Osteoblast (primary cell): ENCODE measurements at places on chromosomes 2 and 18. TPM values are rescaled to one million over a fixed set of nuclear protein-coding genes. Genes with fewer than 3 reads are reported as not detected.

DNA sequence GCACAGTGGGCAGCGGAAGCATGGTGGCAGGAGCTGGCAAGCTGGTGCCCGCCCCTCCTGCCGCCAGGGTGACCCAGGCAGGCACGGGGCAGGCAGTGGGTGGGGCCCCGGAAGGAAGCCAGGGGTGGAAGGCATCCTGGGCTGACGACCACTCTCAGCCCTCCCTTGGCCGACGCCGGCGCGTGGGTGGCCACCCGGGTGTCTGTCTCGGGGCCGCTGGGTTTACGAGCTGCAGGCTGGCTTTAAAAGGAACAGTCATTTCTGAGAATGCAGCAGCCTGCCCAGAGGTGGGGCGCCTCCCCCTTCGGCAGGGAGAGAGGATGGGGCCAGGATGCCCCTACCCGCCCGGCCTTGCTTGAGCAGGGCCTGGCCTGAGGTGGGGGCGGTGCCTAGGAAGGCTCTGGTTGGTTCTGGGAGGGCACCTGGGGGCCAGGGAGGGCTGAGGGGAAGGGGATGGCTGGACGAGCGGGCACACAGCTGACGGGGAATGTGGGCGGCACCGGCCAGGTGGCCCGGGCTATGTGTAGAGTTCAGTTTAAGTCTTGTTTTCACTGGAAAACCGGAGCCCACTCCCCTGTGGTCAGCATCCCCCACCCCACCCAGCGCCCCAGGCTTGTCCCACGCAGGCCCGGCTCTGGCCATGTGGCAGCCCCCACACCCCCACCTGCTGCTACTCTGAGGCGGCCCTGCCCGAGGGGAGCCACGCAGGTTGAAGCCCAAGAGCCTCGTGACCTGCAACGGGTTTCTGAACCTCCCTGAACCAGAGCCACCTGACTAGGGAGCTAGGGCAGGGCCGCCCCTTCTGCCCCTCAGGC is 6.3 kb downstream of the BOK start:
- peak; percentile 82 for DNase-seq

DNA sequence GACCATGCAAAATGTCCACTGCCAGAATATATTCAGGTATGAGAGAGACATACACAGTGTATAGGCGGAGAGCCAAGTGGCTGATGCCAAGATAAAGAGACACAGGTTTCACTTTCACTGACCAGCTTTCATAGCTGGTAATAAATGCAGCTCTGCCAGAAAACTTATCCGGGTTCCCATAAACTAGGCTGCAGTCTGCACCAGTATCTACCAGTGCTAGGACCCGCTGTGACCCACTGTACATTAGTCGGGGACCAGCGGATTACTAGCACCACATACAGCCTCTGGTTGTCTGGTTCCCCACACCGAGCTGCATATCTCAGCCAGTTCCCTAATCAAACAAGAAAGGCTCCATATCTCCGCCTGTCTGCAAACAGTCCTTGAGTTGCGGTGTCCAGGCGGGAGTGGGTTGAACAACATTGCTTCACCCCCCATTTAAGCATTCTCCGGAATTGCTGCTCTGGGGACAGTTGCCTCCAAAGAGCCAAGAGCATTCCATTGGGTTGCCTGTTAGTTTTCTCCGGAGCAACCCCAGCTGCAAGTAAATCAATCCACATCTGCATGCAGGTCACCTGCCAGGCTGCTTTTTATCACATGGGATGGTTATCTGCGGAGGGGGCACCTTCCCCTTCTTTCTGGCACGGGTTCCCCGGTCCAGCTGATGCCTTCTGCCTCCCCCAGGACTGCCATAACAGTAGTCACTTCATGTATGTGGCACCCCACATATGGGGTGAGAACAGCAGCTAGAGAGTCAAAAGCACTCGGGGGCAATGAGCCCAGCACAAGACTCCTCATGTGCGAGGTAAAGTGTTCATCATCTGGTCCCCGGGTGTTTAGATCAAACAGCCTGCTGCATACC is 18.0 kb upstream of the KLHL23 start:
- no peak for DNase-seq

CERKL gene
- total RNA-seq: under 0.01 TPM in 1 of 2 replicates, not detected in the other

DNA sequence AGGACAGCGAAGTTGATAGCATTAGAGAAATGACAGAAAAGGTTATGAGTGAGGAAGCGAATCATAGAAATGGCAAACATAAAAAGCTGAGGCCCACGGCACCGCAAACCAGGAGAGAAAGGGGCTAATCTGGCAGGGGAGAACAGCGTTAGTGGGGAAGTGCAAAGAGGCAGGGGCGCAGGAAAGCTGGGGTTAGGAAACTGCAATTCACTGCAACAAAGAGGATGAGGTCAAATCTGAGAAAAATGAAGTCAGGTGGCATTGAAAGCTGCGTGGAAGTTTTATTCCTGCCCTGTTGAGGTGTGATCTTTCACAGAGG is 653 bp upstream of the ABI2 start:
- peak; percentile 67 for DNase-seq

- DNase-seq: no peak
These were observed 205.1 kb downstream of the RND3 start for GRCh38 chr2:150282357-150282756.

GRCh38 chr2:162711832-162712540 is 126.6 kb downstream of the KCNH7 start:
- DNase-seq: no peak

DNA sequence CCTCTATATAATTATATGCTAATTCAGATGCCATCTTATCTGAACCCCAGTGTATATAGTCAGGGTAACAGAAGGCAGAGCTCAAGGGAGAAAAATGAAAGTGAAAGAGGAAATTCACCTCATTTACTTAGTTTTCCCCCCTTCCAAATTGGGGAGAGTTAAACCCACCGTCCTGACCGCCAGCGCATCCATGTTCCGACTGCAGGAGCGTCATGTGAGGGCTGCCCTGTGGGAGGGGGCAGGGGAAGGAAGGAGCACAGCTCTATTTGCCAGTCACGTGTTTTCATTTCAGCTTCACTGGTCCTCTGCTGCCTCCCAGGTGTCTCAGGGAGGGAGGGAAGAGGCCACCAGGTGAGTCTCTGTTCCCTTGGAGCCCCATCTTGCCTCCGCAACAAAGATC is 13.2 kb downstream of the CNNM4 start:
- no peak for DNase-seq

DNA sequence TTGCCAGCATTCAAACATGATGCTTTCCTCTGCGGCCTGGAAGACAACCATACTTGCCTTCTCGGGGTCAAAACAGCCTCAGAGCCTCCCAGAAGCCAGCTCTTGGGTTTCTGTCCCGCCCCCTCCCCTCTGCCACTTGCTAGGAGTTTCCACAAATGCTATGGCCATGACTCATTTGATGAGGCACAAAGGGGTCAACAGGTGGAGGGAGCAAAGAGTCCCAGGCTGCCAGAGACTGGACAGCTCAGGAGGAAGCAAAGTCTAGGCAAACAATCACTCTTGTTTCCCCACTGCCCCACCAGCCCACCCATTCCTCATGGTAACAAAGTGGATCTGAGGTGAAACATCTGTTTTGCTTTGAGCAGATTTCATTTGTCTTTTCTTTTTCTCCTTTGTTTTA is 551.1 kb downstream of the TNS1 start:
- no peak for DNase-seq

- no peak for DNase-seq
These were observed 246.3 kb upstream of the SIX2 start for GRCh38 chr2:45255563-45255962.

DNA sequence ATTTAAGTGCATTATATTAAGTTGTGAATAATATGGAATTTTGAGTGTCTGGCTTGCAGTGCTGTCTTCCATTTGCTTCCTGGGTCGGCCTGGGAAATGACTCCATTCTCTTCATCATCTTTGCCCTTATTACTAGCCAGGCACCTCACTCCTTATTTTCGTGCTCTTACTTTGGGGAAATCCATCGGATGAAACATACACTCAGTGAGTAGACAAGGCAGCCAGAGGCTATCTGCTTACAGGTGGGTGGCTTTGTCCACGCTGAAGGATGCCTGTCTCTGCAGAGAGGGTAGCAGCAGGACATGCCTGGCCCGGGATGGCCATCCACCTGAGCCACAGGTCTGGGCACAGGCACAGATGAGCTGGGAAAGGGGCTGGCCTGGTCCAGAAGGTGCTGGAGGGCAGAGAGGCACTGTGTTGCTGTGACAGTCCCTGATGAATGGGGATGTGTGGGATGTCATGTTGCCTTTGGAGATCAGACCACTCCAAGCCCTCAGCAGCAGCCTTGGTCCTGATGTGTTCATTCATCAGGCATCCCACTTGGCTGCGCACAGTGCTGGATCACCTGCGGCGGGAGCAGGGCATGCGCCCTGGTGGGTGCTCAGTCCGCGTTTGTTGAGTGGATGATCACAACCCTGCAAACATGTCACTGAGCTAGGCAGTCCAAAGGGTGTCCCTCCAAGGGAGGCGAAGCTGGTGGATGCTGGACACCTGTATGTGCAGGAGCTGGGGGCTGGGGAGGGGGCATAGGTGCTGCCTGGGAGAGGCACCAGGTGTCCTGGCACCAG is 236.0 kb downstream of the LDLRAD4 start:
- DNase-seq: peak; percentile 73

GRCh38 chr18:3605954-3606443 is 156.0 kb downstream of the TGIF1 start:
- no peak for DNase-seq

DNA sequence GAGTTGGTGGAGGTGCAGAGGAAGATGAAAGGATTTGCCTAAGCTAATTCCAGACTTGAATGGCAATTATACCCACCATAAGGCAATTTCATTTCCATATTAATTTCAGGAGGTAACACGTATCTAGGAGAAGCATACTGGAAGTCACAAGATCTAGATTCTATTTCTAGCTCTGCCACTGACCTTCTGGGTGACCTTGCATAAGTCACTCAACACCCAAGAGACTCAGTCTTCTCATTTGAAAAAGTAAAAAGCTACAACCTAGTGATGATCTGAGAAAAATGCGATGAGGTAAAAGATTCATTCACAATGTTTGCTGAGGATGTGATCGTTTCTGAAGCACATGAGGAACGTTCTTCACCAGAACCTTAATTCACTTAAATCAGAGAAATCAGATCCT is 55.9 kb downstream of the GRB14 start:
- no peak for DNase-seq

DNA sequence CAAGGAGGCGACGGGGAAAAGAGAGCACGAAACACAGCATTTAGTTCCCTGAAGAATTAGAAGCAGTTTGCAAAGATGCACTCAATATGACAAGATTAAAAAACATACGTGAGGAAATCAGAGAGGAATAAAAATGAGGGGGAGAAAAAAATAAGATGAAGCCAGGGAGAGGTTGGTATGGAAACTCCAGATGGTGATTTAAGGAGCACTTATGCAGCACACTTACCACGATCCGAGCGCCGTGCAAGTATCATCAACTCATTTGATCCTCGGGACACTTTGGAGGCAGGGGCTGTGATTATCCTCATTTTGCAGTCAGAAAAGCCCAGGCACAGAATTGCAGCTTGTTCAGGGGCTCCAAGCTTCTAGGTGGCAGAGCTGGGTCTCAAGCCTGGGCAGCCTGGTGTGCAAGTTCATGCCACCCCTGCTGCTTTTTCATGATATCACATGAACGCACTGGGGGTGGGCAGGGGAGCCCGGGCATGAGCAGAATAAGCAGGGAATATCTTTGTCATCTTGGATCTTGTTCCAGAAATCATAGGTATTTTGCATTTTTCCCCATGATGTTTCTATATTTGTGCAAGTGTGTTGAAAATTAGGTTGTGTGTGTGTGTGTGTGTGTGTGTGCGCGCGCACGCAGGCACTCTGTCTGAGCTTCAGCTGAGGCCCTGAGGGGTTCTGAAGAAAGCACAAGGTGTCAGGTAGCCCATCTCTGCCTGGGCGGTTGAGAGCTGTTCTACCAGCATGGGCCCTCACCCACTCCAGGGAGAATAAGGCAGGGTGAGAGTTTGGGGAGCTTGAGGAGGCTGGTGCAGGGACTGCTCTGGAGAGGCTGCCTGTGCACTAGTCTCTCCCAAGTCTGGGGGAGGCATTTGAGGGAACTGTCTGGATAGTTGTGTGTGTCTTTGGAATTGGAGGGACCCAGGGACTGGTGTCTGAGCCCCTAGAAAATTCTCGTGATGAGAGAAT is 25.0 kb upstream of the PDIA6 start:
- no peak for DNase-seq

- DNase-seq: peak; percentile 95
These were observed 776 bp upstream of the SPEG start for GRCh38 chr2:219433666-219434467.

DNA sequence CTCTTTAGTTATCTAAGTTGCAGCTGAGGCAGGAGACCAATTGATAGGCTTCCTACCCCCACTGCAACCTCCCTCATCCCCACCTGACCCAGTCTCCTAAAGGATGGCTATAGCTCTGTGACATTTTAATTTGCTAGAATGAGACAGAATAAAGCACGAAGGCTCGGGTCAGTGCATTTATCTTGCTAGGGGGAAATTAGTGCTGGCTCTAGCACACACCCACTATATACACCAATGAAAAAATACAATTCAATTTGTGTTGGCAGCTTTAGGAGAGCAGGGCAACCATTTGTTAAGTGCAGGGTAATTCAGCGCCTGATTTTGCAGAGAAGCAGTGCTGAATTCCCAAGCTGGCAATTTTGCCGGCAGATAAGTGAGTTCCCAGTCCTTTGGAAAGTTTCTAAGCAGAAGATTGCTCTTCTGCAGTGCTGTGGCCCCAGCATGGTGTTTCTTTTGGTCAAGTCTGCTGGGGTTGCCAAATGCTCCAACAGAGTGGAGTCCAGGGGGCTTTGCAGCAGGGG is 346.0 kb downstream of the ALK start:
- DNase-seq: no peak

ERICH2 gene
- total RNA-seq: 0.59 TPM in 1 of 2 replicates, not detected in the other

DNA sequence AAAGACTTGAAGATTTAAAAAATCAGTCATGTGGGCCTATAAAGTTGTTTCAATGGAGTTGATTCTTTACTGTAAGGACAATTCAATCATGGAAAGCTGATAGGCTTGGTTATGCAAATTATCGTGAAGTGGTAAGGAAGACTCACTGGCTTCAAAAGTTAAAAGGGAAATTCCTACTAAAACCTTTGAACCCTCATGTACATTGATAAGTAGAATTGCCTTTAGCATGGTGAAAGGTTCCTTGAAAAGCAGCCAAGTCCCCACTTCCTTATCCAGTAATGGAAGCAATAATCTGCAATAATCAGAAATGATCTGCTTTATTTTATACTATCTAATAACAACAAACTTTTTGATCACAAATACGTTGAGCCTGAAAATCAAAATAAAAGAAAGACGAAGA is 14.4 kb upstream of the CCL20 start:
- DNase-seq: no peak

- no peak for DNase-seq
These were observed 160.4 kb downstream of the PTPRM start for GRCh38 chr18:7727361-7728076.

GRCh38 chr2:42464631-42465030 is 29.2 kb downstream of the KCNG3 start:
- DNase-seq: no peak

CPLX4 gene
- not detected in 2 replicates for total RNA-seq

PNPT1 gene
- total RNA-seq: 18.3 and 22.8 TPM in 2 replicates

- no peak for DNase-seq
These were observed 14.5 kb upstream of the CIB4 start for GRCh38 chr2:26655611-26656195.

PCARE gene
- total RNA-seq: not detected in 2 replicates

GRCh38 chr2:221405521-221405920 is 166.6 kb downstream of the EPHA4 start:
- no peak for DNase-seq

IL1R2 gene
- 0.36 and 0.88 TPM in 2 replicates for total RNA-seq

- DNase-seq: no peak
These were observed 70.4 kb upstream of the COL3A1 start for GRCh38 chr2:188903740-188904139.

- DNase-seq: no peak
These were observed 7.5 kb upstream of the CPS1 start for GRCh38 chr2:210548878-210549384.
